Activated CD4-positive, alpha-beta T cell treated with anti-CD3 and anti-CD28 coated beads for 36 hours (primary cell): ENCODE measurements at places on chromosomes 12 and 14. TPM values are rescaled to one million over a fixed set of nuclear protein-coding genes. Genes with fewer than 3 reads are reported as not detected.
A peak's percentile ranks its signal among the peaks of the same experiment; 100 is the strongest.

Gene PIANP
- total RNA-seq = 0.32 TPM

Gene GLIPR1L1
- total RNA-seq = not detected

Gene SLC7A7
- 0.50 TPM for total RNA-seq

Gene FAIM2
- total RNA-seq = 0.91 TPM

Gene GCH1
- 28.1 TPM for total RNA-seq

- no peak for DNase-seq
Observed at GRCh38 chr14:85221832-85222231, 308.1 kb upstream of the FLRT2 start.

GRCh38 chr14:24440606-24441399 is 1.8 kb downstream of the SDR39U1 start:
- DNase-seq = no peak

GRCh38 chr12:86349196-86349595 is 93.0 kb upstream of the MGAT4C start:
- no peak for DNase-seq

DNA sequence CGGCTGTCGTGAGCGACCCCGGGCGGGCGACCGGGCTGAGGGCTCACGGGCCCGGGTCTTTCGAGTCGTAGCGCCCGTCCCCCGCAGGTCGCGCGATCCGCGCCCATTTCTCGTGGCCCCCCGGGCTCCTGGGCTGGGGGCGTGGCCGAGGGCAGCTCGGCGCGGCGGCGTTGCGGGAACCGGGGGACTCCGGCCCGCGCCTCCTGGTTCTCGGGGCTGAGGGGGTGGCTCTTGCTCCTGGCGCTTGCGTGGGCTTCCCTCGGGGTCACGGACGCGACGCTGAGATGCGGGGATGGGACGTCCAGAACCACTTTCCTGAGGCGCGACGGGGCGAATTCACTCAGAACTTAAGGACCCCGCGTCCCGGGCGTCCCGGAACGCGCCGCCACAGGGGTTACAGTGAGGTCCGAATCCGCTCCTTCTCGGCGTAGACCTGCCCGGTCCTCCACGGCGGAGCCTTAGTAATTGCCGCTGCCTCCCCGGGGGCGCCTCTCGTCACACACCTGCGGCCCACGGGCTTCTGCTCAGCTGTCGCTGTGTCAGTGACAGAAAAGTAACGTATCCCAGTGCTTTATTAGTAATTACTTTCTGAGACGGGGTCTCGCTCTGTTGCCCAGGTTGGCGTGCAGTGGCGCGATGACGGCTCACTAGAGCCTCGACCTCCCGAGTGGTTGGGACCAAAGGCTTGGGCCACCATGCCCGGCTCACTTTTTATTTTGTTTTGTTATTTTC is 606 bp downstream of the EP400 start:
- peak; percentile 66 for DNase-seq

GRCh38 chr12:51020448-51021182 is 5.6 kb downstream of the SLC11A2 start:
- no peak for DNase-seq

DNA sequence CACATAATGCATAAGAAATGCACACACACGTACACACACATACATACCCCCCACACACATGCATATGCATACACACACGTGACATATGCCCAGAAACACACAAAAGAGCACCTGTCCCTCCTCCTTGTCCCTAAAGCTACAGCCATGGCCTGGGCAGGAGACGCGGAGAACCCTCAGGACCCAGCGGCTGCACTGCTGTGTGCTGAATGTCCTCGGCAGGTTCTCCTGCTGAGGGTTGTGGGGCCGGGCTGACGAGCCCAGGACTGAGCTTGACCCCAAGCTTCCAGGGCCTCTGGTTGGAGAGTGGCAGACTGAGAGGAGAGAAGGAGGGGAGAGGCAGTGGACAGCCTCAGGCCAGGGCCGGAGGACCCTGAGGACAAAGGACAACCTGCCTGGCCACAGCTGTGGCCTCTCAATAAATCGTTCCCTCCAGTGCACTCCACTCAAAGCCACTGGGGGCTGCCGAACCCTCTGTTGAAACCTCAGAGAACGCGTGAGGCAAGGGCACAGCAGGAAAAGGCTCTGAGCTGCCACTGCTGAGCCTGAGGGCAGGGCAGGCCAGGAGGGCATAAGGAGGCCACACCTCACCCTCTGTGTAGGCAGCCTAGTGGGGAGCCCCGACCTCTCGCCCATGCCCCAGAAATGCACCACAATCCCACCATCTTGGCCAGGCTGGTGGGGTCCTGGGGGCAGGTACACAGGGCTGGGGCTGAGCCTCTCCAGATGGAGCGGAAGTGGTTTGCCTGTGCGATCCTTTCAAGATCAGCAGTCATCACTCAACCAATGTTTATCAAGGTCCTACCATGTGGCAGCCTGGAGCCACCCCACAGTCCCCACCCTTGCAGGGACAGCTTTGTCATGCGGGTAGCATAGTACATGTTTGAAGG is 3.1 kb downstream of the CACNA2D4 start:
- peak; percentile 54 for DNase-seq

DNA sequence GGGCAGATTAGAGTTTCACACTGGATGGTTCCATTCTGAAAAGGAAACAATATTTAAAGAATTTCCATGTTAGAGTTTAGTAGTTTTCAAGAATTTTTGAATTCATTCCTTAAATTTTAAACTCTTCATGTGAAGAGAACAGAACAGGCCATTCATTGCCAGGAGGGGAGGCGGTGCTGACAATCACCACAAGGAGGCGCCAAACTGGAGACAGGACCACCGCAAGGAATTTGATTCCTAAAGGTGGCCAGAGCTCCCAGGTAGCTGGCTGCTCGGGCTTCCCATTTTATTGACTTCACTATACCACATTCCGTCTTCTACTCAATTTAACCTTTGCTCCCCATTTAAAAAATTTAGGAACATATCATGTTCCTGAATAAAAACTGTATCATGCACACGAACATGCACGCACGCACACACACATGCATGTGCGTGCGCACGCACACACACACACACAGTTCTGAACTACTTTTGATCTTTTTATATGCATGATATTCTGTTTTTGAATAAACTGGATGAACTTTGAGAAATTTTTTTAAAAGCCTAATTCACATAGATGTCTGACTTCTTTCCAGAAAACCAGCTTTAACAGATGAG is 101.2 kb downstream of the NELL2 start:
- peak; percentile 78 for DNase-seq

- no peak for DNase-seq
Observed at GRCh38 chr14:51518280-51518679, 133.4 kb upstream of the FRMD6 start.

- DNase-seq = no peak
Observed at GRCh38 chr12:131734336-131735152, 23.7 kb downstream of the SFSWAP start.

DNA sequence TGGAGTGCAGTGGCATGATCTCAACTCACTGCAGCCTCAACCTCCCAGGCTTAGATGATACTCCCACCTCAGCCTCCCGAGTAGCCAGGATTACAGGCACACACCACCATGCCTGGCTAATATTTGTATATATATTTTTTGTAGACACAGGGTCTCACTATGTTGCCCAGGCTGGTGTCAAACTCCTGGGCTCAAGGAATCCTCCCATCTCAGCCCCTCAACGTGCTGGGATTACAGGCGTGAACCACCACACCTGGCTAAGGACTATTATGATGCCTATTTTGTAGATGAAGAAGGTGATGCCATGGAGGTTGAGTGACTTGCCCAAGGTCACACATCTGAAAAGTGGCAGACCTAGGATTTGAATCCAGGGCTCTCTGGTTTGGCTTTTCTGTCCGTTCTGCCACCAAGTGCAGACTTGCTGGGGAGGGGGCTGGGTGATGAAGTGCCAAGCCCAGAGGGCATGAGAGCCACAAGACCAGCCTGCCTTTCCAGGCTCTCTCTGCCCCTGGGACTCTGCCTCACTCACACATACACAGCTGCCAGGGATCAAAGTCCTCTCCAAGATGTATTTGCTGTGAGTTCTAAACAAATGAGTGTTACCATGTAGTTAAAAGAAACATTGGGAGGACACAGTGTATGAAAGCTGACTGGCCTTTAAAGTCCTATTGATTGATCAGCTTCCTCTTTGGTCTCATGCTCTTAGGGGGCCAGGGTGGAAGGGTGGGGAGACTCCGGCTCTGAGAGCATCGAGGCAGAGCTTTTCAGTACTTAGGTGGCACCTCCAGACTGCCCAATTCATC is 21.3 kb upstream of the RBM19 start:
- DNase-seq = no peak

- no peak for DNase-seq
Observed at GRCh38 chr12:92385296-92385695, 239.7 kb upstream of the BTG1 start.

DNA sequence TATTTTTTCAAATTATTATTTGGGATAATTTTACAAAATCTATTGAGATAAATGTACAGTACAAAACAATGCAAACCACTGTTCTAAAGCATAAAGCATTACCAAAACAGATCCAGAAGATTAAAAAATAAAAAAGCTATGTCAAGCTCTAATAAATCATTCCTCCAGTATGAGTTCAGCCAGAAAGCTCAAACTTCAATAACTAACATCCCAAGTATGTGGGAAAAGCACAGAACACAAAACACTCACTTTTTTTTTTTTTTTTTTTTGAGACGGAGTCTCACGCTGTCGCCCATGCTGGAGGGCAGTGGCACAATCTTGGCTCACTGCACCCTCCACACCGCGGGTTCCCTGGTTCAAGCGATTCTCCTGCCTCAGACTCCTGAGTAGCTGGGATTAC is 11.3 kb downstream of the SAV1 start:
- DNase-seq = no peak

DNA sequence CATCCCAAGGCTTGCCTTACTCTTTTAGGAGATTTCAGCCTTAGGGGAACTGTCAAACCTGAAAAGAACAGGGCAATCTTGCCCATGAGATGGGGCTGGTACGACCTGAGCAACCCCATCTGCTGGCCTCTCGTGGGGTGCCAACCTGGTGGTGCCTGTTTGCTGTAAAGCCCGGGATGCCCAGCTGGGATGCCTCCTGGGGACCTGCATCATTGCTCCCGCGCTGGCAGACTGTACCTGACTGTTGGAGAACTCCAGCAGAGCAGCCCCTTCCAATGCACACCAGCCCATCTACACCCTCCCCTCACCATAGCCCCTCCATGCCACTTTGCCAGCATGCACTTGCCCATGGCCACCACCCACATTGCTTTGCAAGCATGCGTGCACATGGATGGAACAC is 335.7 kb downstream of the RPS29 start:
- no peak for DNase-seq

DNA sequence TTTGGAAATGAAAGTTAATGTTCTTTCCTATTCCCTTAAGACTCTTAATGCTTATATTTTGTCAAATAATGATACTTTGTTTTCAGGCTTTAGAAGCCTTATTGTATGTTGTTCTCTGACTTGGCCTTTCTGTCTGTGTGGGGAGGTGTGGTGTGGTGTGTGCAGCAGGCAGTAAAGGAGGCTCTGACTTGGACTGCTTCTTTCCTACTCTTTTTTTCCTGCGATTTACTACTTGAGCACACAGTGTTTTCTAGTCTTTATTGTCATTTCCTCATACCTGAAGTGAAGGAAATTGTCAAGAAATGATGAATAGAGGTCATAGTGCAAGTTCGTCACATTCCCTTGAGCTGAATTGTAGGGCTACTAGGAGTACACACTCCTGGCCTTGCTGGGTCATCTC is 26.9 kb downstream of the PIWIL1 start:
- DNase-seq = no peak

DNA sequence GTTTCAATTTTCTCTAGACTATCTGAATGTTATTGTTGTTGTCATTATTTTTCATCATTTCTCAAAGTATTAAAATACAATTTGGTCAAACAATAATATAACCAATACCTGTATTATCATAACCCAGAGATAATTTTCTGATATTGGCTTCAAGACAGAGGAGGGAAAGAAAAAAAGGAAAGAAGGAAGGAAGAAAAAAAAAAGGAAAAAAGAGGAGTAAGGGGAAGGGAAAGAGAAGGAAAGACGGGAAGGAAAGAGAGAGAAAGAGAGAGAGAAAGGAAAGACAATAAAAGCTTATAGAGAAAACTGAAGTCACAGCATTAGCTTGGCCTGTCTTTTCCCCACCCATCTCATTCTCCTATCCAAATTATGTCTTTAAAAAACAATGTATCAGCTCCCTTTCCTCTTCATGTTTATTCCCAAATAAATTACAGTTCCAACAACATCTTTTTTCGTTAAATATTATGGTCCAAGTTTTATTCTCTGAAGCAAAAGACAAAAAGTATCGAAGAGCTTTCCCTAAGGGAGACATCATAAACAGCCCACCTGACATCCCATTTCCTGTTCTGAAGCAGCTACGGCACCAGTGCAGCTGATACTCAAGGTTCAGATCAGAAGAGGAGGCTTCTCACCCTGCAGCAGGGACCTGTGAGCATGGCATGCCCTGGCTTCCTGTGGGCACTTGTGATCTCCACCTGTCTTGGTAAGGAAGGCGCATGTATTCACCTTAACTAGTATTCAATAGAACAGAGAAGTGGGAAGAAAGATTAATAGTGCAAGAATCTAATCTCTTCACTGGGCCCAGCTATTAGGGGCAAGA is 308.3 kb downstream of the DAD1 start:
- no peak for DNase-seq

DNA sequence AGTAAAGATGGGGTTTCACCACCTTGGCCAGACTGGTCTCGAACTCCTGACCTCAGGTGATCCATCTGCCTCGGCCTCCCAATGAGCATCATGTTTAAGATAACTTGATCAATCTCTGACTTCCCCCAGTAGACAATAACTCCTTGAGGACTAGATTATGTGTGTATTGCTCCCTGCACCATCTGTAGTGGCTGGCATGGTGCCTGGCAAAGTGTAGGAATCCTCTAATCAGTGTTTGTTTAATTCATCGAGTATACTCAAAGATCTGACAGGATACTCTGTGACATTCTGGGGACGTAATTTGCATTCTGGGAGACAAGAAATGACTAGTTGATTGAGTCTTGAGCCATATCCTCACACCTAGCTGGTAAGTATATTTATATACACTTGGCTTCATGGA is 873.5 kb upstream of the TMEM132C start:
- DNase-seq = no peak

DNA sequence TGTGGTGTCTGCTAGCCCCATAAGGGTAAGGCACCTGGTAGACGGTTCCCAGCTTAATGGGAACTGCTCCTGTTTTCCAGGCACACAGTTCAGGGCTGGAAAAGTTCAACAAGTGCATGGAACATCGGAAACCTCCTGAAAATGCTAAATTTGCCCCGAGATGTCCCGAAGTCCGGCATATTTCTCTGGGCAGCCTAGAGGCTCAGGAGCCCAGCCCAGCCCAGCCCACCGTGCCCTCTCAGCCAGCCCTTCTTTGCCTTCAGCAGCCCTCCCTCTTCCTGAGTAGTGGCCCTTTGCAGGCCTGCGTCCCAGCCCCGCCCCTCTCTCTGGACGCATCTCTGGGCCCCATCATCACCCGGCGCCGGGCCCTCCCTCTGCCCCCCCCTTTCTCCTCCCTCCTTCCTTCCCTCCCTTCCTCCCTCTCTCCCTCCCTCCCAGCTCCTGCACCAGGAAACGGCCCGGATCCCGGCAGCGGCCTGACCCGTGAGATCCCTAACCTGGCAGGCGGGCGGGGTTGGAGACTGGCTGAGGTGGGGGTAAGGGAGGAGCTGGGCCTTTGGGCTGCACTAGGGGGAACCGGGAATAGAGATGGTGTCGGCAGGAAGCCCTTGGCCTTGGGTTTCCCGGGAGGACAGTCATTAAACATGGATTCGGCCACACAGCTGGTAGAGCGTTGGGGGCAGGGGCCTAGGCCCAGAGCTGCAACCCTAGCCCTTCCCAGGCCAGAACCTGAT is at the start of gene BCL2L2:
TSS of gene BCL2L2 (plus strand) at position 422 of the 734 bp plus-strand sequence. CDS start 935 bp downstream, outside the sequence.
- DNase-seq = peak; percentile 40
